ENCODE measurements at places on chromosomes 6 and 20.

- DNase-seq: peak; percentile 2
These were observed 4.8 kb downstream of the F13A1 start for GRCh38 chr6:6315660-6316059.

- no peak for DNase-seq
These were observed 17.4 kb upstream of the NPEPL1 start for GRCh38 chr20:58675146-58675584.

DNA sequence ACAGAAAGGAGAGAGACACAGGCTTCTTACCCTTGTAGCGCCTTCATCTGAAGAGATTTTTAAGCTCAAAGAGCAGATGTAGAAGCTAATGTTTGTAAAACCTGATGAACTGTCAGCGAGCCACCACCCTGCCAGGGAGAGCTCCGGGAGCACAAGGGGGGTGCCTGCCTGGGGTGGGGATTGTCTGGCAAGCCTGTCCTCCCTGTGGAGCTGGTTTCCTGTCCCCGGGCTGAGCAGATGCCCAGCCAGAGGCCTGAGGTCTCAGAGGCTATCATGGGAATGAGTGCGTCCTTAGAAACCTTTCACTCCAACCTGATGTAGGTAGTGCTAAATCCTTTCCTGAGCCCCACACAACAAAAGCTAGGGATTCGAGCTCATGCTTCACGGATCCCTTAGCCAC is 41.9 kb upstream of the NR2E1 start:
- DNase-seq: no peak

GRCh38 chr6:150599199-150600009 is at the start of gene PLEKHG1:
PLEKHG1 (plus strand) TSS chr6:150599885; CDS start chr6:150733682, 133,797 bp downstream.
- DNase-seq: no peak

DNA sequence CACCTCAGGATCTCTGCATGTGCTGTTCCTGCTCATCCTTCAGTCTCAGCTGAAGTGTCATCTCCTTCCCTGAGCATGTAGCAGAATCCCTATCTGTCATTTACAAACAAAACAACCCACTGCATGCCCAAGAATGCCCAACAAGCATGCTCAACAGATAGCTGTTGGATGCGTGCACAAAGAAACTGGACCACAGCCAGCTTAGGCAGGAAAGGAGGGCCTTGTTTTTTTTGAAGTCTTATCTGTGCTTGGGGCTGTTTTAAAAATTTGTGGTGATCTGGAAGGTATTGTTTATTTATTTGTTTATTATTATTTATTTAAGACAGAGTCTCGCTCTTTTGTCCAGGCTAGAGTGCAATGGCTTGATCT is 18.5 kb upstream of the SLC16A10 start:
- DNase-seq: no peak

GRCh38 chr20:45775411-45775810 is 16.3 kb downstream of the WFDC3 start:
- DNase-seq: no peak

- DNase-seq: no peak
These were observed 5.8 kb downstream of the SLPI start for GRCh38 chr20:45248609-45249008.

GRCh38 chr6:92369309-92369708 is 1050.0 kb downstream of the EPHA7 start:
- DNase-seq: no peak

DNA sequence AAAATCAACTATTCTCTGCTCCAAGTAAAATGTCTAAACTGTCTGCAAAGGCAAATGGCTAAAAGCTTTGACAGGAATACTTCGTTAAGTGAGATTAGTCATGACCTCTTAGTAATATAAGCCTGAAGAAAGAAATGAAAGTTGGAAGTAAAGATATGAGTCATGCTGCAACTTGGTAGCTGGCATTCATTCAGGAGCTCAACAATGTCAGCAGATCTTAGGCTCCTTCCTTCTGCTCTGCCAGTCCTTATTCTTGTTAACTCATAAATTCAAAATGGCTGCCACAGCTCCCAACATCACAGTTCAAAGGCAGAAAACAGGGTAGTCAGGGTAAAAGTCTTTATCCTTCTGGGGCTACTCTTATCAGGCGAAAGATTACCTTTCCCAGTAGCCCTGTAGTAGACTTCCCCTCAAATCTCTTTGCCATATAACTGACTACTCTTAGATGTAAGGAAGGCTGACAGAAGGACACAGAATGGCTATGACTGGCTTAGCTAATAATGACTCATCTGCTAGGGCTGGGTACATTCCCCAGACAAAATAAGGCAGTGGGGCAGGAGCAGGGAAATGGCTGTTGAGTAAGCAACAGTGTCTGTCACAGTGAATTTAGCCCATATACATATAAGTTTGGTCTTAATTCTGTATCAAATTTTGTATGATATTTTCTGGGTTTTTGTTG is 24.4 kb upstream of the C6orf62 start:
- DNase-seq: no peak

DNA sequence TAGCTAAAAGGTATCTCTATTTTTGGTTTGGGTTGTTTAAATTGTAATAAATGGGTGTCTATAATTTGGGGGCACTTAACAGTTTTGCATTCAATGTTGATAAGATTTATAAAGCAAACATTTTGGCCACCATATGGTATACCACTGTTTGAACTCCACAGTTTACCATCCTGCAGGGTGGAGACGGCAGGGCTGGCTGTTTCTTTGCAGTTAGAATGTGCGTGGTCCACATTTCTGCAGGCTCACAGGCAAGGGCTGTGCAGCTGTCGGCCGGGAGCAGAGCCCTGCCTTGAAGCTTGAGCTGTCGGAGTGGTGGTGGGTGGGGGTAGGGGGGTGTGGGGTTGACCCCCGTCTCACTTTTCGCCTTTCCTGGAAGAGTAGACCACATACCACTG is 135.9 kb downstream of the CDH4 start:
- no peak for DNase-seq

DNA sequence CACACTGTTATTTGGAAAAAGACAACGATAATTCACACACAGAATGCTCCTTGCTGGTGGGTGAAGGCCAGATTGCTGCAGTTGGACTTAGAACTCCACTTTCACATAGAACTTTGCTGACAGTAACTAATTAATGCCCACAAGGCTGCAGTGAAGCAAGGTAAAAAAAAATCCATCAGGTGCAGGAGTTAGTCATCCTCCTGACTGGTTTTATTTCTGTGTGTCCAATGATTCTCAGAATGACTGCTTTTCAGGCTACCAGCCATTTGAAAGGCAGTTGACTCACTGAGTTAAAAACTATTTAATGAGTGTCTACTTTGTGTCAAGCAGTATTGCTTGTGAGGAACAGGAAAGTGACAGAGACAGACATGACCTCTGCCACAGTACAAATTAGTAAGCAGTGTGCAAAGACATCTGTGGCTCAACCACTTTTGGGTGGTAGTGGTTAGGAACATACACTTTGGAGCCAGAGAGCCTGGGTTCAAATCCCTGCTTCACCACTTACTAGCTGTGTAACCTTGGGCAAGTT is 41.9 kb downstream of the ELOVL5 start:
- no peak for DNase-seq

- no peak for DNase-seq
These were observed 104.7 kb upstream of the PMEPA1 start for GRCh38 chr20:57814529-57814928.

GRCh38 chr6:113018351-113019151 is 671.4 kb downstream of the RFPL4B start:
- DNase-seq: no peak

DNA sequence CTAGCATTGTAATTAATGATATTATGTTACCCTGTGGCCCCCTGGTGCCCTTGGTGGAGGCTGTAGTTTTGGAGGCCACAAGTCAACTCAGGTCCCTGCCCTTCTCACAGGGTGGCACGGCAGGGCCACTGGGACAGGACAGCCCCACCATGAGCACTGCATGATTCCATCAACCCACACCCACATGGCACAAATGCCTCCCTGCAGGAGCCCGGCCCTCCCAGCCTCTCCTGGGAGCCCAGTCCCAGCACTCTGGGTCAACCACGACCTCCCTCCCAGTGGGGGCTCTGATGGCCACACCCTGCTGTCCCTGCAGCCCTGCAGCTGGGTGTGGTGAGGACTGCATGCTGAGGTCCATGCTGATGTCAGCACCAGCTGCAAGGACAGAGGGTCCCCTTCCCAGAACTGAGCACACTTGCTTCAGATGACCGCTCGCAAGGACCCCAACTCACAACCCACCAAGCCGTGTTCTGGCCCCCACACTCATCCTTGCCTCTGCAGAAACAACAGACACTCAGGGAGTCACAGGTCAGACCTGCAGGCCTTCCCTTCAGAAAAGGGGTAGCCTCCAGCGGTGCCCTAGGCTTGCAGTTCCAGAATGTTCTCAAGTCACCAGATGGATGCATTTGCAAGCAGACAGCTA is 15.7 kb upstream of the CST7 start:
- no peak for DNase-seq

- DNase-seq: no peak
These were observed 16.6 kb upstream of the BTBD3 start for GRCh38 chr20:11901127-11901526.

- DNase-seq: no peak
These were observed 391.1 kb downstream of the BTBD9 start for GRCh38 chr6:38248500-38249234.

- no peak for DNase-seq
These were observed 26.5 kb downstream of the FAM229B start for GRCh38 chr6:112113918-112114317.

- peak; percentile 45 for DNase-seq
These were observed 26.8 kb upstream of the CLIC5 start for GRCh38 chr6:46042355-46042999.

GRCh38 chr20:45037050-45037449 is 63.9 kb downstream of the KCNS1 start:
- DNase-seq: no peak

DNA sequence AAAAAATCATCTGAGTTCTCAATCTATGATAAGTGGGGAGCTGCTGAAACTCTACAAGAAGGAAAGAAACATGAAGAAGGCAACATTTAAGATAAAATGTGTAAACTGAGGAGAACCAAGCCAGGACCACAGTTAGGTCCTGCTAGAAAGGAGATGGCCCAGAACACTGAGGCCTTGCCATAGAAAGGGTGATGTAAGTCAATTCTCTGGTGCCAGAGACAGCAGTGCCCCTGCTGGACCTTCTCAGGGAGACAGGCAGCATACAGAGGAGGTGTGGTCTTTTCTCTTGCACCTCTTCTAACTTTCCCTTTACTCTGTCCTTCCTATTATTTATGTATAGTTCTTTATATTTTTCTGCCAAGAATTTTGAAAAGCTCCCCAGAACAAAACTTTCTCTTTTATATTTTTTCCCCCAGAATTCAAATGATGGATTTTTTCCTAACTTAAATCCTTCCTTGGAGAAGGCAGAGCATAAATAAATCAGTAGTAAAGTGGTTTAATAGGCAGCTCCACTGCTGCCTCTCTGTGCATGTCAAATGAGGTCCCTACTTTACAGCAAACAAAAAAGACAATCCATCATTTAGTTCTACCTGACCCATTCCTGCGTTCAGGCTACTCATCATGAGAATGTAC is 9.0 kb downstream of the UQCC2 start:
- no peak for DNase-seq

DNA sequence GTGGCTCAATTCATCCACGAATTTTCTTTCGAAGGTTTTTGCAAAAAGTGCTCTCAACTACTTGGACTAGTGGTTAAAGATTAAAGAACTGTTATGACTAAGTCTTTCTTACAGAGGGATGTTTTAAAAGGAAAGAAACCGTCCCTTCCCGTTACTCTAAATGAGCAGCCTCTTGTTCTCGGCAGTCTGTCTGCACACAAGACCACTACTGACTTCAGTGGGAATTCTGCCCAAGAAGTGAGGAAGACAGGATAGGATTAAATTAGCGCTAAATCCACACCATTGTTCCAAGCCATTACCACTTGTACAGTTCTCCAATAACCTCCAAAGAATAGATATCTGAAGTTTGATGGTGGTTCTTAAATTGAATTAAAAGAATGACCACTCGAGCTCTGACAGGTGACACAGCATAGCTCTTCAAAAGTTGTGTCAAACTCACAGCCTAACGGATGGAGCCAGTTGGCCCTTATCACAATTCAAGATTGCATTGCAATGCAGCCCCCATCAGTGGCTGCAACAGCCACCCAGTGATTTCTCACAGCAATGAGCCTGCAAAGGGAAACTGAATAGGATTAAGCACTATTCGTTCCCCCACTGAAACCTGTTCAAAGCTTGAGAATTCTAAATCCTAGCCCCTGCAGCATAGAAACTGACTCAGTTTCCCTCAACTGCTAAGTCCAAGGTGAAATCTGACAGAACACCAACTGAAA is 1.8 kb downstream of the EPB41L2 start:
- DNase-seq: no peak

DNA sequence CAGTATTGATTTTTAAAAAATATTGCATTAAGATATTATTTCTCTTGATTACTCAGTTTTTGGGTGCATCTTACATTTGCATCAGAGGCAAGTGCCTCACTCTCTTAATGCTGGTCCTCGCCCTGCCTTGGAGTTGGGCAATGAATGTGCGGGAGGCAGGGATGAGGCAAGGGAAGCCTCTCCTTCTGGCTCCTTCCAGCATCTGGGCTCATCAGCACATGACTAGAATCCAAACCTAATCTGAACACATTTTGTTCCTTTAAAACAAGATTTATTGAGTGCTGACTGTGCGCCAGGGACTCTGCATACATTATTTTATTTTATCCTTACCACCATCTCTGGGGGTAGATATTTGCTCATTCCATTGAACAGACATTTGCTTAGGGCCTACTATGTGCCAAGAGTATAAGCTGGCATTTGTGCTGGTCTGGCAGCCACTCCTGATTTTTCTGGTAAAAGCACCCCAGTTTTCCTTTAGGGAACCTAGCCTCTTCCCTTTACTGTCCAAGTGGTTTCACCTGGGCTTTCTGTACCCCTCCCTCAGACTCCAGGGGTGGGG is 71.9 kb upstream of the ZNFX1 start:
- DNase-seq: no peak

GRCh38 chr6:154579485-154579884 is 69.0 kb upstream of the CNKSR3 start:
- no peak for DNase-seq
